Colonic mucosa (tissue), 4 donors: ENCODE measurements at places on chromosomes 6 and 20. TPM values are rescaled to one million over a fixed set of nuclear protein-coding genes. Genes with fewer than 3 reads are reported as not detected.

- DNase-seq, result peak; percentile 68
- no peak overlapping the region for H3K27ac ChIP-seq
- H3K27me3 ChIP-seq, result no peaks in the 10 kb centered on the region
- H3K36me3 ChIP-seq, result no peaks in the 10 kb centered on the region
Measured at GRCh38 chr6:163490826-163491577, 76.5 kb downstream of the QKI start.

The ULBP3 gene
- 1.8 TPM for total RNA-seq

GRCh38 chr6:127457456-127458064, 1.6 kb downstream of the KIAA0408 start:
- H3K4me3 ChIP-seq, result no peak overlapping the region
- no peaks in the 10 kb centered on the region for H3K27me3 ChIP-seq
- H3K27ac ChIP-seq, result no peak overlapping the region
- no peaks in the 10 kb centered on the region for H3K4me1 ChIP-seq

DNA sequence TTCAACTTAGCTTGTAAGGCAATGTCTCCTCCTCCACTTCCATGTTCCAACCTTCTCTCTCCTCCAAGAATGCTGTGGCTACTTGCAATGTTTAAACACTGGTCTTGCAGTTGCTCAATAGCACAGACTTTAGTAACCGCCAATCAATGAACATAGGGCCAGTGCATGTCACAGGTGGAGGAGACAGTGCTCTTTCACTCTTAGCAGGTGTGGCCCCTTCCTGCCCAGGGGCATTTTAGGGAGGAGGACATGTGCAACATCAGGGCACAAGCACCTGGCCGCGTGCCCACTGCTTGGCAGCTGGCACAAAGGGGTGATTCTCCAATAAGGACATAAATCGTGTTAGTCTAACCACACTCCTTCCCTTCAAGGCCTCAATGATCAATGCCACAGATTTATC, 41.3 kb downstream of the ADGRF1 start:
- DNase-seq, result no peak
- no peak overlapping the region for H3K27ac ChIP-seq
- H3K4me1 ChIP-seq, result no peaks in the 10 kb centered on the region
- no peaks in the 10 kb centered on the region for H3K27me3 ChIP-seq

DNA sequence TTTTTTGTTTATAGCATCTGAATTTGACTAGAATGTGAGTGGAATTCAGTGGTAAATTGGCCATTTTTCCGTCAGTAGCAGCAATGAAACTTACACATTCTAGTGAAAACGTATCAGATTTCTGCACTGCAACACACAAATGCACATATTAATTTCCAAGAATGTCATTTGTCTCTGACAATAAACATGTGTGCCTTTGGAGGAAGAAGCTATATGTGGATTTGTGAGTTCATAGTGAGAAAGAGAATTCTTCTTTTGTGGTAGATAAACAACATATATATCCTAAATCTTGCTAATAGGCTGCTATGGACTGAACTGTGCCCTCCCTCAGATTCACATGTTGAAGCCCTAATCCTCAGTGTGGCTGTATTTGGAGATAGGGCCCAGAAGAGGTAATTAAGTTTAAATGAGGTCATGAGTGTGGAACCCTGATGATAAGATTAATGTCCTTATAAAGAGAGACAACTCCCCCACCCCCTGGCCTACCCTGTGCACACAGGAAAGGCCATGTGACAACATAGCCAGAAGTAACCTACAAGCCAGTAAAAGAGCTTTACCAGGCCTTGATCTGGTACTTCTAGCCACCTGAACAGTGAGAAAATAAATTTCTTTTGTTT, 200.2 kb upstream of the EYA4 start:
- no peak for DNase-seq
- no peak overlapping the region for H3K4me3 ChIP-seq
- no peaks in the 10 kb centered on the region for H3K4me1 ChIP-seq
- H3K27me3 ChIP-seq, result no peaks in the 10 kb centered on the region

- H3K36me3 ChIP-seq, result no peaks in the 10 kb centered on the region
- no peak overlapping the region for H3K4me3 ChIP-seq
- no peaks in the 10 kb centered on the region for H3K27me3 ChIP-seq
Measured at GRCh38 chr6:48199499-48199898, 88.5 kb upstream of the PTCHD4 start.
